ENCODE measurements at places on chromosomes 7 and 10.

DNA sequence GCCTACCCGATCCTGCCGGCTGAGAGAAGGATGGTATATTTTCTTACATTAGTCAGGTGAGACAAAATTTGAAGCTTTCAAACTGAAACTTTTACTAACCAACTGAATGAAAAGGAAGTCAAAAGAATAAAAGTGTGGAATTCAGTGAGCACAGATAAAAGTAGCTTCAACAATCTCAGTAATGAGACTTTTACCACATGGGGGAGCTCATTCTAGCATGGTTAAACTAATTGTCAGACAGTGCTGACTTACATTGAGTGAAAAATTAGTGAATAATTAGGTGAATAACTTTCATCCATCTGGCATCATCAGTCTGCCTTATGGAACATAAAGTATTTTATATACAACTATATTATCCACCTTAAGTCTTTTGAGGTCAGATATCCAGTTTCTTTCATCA is 8.4 kb downstream of the FAM237B start:
- DNase-seq, result no peak

GRCh38 chr7:115005953-115006352 is 84.1 kb downstream of the MDFIC start:
- DNase-seq, result no peak

- no peak for DNase-seq
Measured at GRCh38 chr7:151719897-151720242, 157.0 kb downstream of the PRKAG2 start.

GRCh38 chr7:156105337-156106106 is 293.3 kb upstream of the SHH start:
- DNase-seq, result no peak

DNA sequence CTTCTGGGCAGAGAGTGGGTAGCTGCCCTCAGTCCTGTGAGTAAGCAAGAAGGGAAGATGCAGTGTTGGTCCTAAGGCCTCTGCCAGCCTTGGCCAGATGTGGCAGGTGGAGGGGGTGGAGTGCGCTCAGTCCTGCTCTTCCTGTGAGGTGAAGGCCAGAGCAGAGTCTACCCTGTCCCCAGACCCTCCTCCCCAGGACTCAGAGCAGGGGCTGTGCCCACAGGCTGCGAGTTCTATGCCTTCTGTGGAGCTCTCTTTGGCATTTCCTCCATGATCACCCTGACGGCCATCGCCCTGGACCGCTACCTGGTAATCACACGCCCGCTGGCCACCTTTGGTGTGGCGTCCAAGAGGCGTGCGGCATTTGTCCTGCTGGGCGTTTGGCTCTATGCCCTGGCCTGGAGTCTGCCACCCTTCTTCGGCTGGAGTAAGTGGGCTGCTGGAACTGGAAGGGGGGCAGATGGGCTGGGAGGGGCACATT is 4.0 kb downstream of the OPN4 start:
- DNase-seq, result no peak
